ENCODE measurements at places on chromosomes 3 and 15.

GRCh38 chr3:54967731-54968161 is 39.9 kb upstream of the LRTM1 start:
- DNase-seq = no peak

DNA sequence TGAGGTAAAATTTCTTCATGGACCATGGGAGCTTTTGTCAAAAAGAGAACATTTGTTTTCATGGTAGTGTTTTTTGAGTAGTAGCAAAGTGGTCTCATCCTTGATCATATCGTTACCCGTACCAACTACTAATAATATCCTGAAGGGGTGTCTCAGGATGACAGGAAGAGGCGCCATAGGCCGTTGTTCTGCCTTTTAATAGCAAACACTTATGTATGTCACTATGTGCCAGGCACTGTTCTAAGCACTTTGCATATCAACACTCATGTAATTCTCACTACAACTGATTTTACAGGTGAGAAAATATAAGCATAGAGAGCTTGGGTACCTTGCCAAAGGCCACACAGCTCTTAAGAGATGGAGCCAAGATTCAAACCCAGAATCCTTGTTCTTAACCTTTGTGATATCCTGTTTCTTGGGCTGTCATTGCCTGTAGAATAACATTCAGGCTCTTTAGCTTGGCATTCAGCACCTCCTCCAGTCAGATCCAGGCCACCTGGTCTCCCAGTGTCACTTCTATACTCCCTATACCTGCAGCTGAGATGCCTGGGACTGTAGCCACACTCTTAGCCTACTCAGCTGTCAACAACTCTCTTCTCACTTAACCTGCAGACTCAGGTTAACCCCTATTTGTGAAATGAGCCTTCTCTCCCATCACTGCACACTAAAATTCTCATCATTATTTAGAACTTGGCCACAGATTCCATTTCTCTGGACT is 113.7 kb downstream of the USP13 start:
- no peak for DNase-seq

DNA sequence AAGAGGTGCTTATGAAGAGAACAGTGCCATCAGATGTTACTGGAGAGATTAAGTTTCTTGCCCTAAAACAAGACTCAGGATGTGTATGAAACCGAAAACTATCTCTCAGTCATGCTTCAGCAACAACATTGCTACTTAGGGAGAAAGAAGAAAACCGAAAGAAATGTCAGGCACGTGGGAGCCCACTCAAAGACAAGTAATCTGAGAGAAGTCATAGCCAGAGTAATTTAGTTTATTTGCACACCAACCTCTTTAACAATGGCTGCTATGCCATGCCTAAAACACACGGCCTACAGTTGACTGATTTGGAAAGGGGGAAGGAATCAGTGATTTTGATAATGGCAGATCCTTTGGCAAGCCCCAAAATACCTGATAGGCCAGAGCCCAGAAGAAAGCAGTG is 162.9 kb downstream of the TIGIT start:
- no peak for DNase-seq

DNA sequence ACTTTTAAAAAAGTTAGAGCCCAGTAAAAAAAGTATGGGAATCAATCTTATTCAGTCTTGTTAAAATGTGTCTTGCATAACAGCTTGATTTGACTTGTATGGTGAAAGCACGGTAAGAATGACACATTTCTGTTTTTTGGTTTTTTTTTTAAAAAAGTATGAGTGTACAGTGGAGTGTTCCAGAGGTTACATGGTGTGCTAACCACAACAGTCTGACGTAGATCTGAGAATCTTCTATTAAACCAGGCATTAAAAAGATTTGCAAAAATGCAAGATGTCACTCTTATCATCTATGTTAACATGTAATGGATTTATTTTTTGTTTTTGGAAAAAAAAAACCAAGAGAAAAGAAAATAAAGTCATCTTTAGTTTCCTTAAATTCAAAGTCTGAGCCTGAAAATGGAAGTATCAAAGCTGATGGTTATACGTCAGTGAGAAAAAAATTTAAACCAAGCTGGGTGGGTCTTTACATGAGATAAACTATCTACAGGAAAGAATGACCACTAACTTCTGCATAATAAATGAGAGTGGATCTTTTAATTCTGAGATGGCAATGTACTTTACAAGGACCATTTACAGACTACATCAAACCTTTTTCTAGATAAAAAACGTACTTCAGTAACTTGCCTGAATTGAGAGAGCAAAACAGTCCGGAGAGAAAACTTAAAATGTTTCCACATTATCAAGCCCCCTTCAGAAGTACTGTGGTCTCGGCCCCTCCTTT is 1.6 kb downstream of the GABPB1 start:
- DNase-seq = no peak

GRCh38 chr15:45126535-45127158 is 3.0 kb downstream of the DUOXA1 start:
- no peak for DNase-seq

GRCh38 chr15:39269352-39269751 is 311.5 kb upstream of the THBS1 start:
- no peak for DNase-seq

GRCh38 chr3:32835961-32836360 is 18.2 kb downstream of the TRIM71 start:
- no peak for DNase-seq

DNA sequence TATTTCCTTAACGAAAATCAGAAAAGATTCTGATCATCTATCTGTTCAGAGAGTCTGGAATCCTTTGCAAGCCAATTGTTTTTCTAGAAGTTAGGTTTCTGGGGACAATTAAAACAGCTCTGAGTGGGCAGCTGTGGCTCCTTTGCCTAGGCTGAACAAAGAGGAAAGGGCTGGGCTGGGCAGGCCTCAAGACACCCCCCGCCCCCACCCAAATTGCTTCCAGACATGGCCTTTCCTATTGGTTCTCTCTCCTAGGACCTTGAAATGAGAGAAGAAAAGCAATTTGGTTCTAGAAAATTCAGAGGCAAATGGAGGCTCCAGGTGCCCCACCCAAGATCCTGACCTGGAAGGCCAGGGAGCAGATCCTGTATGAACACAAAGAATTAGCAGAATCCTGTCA is 2.3 kb upstream of the ADPGK start:
- DNase-seq = no peak

- DNase-seq = no peak
Observed at GRCh38 chr3:33758864-33759263, 39.6 kb upstream of the PDCD6IP start.

DNA sequence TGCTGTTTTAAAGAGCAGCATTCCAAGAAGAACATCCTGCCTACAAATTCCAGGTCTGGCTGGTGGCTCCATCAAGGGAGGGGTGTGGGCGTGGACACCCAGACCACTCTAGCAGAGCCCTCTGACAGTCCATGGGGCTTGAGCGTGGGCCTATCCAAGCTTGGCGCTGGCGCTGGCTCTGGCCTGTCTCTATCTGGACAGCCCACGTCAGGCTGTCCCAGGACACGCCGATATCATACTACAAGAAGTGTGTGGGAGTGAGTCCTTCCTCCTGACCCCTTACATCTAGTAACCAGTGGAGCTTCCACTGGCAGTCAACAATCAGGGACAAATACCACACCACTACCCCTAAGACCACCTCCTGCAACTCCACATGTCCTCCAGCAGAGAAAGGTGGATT is 17.1 kb upstream of the DUSP7 start:
- DNase-seq = no peak

DNA sequence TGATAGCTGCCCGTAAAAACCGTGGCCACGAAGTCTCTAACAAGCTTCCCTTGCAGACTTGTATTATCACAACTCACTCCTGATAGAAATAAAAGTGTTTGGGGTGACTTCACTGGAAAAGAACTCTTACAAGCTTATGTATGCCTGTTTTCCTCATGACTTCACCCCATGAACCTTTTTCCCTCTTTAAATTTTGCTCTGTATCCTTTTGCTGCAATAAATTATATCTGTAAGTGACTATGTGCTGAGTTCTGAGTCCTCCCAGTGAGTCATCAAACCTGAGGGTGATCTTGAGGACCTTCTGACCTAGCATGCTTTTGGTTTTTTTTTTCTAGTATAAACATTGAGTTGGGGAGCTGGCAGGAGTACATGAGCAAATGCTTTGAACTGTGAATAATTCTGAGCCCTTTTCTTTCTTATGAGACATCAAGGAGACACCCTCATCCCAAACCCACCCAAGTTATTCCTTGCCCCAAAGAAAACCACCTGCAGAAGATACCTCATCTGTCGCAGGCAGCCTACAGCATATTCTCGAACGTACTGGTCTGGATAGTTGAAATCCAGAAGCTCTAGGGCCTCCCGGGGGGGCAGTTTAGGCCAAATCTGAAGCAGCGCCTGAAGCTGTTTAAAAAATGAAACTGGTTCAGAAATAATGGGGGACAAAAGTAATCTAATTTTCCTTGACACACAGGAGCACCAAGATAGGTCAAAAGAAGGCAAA is 85.9 kb downstream of the FAIM start:
- no peak for DNase-seq

- no peak for DNase-seq
Observed at GRCh38 chr3:143806038-143806437, 42.2 kb downstream of the SLC9A9 start.

DNA sequence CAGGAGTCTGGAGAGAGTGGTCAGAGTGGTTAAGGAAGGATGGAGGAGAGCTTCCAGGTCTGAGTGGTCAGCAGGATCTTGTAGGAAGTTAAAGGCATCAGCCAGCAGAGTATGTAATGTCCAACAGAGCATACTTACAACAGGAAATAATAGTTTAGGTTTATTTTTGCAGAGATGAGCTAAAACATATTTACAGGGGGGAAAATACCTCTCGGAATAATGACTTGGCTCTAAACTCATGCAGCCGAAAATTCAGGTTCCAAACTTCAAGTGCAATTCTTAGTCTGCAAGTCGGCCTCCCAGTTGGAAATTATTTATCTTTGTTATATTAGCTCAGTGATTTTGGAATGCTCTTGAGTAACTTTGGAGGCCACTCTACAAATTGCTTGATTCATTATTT is 385.0 kb upstream of the C2CD4B start:
- no peak for DNase-seq

DNA sequence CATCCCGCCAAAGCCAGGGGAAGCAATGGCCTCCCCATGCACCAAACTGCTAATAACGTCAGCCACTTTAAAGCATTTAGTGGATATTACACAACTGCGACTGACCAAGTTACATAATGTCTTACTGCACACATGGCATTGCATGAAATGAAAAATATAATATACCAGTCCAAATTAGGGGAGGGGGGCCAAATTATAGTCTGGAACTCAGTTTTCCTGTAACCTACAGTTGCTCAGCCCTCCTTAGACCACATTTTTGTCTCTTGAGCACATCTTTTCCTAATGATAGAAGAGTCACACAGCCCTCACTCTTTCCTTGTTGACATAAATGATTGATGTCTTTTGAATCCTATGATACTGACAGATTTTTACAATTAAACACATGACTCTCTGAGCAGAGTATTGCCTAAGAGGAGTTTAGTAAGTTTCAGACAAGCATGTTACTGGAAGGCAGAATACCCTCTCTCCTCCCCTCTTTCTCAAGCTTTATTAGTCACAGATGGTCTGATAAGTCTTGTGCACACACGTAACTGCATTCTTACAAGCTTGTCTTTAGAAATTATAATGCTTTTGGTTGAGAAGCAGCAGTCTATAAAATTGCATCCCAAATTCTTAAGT is 1.1 kb upstream of the PLD1 start:
- no peak for DNase-seq

GRCh38 chr3:194449913-194450312 is 36.9 kb downstream of the ATP13A3 start:
- no peak for DNase-seq

DNA sequence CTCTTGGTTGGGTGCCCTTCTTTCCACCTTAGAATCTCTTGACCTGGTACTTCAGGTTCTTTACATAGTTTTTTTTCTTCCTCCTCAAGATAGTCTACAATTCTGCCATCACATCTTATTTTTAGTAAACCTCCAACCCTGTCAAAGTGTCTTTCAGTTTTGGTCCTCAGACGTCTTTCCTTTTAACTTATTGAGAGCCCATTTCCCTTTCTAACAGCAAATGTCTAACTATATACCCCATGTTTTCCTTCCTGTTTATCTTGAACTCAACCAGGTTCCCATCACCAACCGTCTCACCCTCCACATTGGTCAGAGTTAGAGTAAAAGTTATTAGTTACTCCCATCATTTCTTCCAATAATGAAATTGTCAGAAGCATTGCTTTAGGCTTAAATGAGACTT is 10.4 kb downstream of the KBTBD12 start:
- no peak for DNase-seq

GRCh38 chr3:17793542-17794195 is 51.2 kb upstream of the TBC1D5 start:
- no peak for DNase-seq

GRCh38 chr15:31409171-31409570 is 82.5 kb downstream of the KLF13 start:
- DNase-seq = no peak

- DNase-seq = no peak
Observed at GRCh38 chr15:44676676-44677075, 13.2 kb upstream of the SPG11 start.

GRCh38 chr15:50544368-50544767 is 2.1 kb downstream of the USP50 start:
- DNase-seq = no peak

- no peak for DNase-seq
Observed at GRCh38 chr15:77611767-77612166, 20.9 kb downstream of the LINGO1 start.

DNA sequence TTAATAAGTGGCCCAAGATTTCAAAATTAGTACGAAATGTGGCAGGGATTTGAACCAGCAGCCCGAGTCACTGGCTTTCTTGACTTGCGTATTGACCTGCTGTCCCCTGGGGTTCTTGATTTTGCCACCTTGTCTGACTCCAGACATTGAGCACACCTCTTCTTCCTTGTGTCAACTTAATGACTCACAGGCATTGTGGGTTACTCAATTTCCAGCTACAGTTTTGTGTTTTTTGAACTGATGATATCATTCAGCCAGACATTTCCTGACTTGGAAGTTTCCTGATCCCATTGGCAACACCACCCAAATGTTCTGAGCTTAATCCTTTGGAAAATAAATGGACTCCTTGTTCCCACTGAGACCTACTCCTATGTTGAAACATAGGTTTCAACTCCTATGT is 64.2 kb downstream of the MOBP start:
- no peak for DNase-seq

GRCh38 chr15:58748040-58748851 is 1.3 kb downstream of the ADAM10 start:
- no peak for DNase-seq

DNA sequence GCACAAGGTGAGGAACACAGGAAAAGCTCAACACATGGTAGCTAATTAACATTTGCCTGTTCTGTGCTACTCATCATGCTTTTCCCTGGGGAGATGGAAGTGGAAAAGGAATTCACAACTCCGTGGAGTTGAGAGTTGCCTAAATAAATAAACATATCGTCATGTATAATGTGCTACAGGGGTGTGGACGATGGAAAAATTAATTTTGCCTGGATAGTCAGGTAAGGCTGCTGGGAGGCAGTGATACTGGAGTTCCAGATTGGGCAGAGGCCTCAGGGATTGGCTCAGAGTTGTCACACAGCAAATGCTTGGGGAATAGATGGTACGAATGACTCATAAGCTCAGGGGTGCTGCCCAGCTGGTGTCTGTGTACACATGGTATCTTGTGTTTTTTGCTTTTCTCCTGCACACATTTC is 3.1 kb upstream of the ABHD6 start:
- no peak for DNase-seq

- DNase-seq = no peak
Observed at GRCh38 chr3:47849186-47849698, 46.3 kb downstream of the DHX30 start.

- DNase-seq = no peak
Observed at GRCh38 chr15:39583596-39584265, 2.9 kb downstream of the THBS1 start.

- DNase-seq = no peak
Observed at GRCh38 chr3:34150992-34151391, 352.6 kb downstream of the PDCD6IP start.

All from stimulated activated CD8-positive, alpha-beta memory T cell treated with anti-CD3 and anti-CD28 coated beads, Interleukin-7, amount 100 ng/mL, for 24 hours (primary cell).